Dermis microvascular lymphatic vessel endothelial cell (primary cell): ENCODE measurements at places on chromosomes 7 and 10.

GRCh38 chr10:60291344-60291930, 98.2 kb downstream of the ANK3 start:
- no peak for DNase-seq

GRCh38 chr7:101129603-101130117, 2.8 kb downstream of the SERPINE1 start:
- no peak for DNase-seq

GRCh38 chr10:4661511-4662255, 164.3 kb upstream of the AKR1E2 start:
- no peak for DNase-seq

GRCh38 chr7:15330943-15331342, 230.9 kb downstream of the AGMO start:
- DNase-seq, result no peak

DNA sequence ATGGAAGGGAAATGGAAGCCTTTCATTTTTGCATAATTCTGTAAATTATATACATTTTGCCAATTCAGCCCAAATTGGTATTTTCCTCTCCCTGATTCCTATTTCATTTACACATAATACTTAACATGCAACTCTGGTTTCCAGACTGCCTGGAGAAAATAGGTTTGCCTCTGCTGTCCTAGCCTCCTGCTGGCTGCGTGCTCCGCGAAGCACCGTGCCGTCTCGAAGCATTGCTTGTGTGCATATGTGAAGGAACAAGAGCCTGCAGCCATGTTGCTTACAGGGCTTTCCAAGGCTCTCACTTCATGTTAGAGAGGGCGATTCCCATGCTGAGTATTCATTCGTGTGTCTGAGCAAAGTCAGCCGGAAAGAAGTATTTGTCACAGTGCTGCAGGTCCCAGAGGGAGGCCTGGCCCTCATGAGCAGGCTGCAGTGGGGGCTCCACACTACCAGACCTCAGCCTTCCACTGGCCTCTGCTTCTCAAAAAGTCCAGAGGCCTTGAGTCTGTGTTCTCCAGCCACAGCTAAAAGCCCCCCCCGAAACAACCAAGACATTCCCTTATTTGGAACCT, 66.5 kb downstream of the CLRN3 start:
- no peak for DNase-seq
